ENCODE measurements at places on chromosomes 12 and 14. TPM values are rescaled to one million over a fixed set of nuclear protein-coding genes. Genes with fewer than 3 reads are reported as not detected.

The RNASE7 gene
- not detected for total RNA-seq

The TAS2R30 gene
- 5.6 TPM for total RNA-seq

The OTOGL gene
- 1.5 TPM for total RNA-seq

The FAM181A gene
- total RNA-seq, result not detected

The DAZAP2 gene
- 222 TPM for total RNA-seq

The CABP1 gene
- not detected for total RNA-seq

The SERPINA10 gene
- not detected for total RNA-seq

The SYCP3 gene
- 0.67 TPM for total RNA-seq

The DPF3 gene
- total RNA-seq, result 4.2 TPM

The AGAP2 gene
- 0.29 TPM for total RNA-seq

The LRFN5 gene
- total RNA-seq, result 0.10 TPM

The ABCC9 gene
- total RNA-seq, result under 0.01 TPM

The RNASE1 gene
- 34.0 TPM for total RNA-seq

The IRAK3 gene
- total RNA-seq, result 9.8 TPM

The SYNDIG1L gene
- not detected for total RNA-seq

The IPO4 gene
- total RNA-seq, result 51.3 TPM

The PRH2 gene
- total RNA-seq, result 0.65 TPM

The CYP46A1 gene
- not detected for total RNA-seq

The FBXO21 gene
- total RNA-seq, result 73.2 TPM

The PTHLH gene
- 0.86 TPM for total RNA-seq

The TAMALIN gene
- total RNA-seq, result 58.5 TPM

The NFATC4 gene
- total RNA-seq, result 11.4 TPM

The VASH1 gene
- total RNA-seq, result 72.5 TPM

The REM2 gene
- total RNA-seq, result not detected

The GDF3 gene
- total RNA-seq, result 0.96 TPM

The BDKRB2 gene
- total RNA-seq, result 0.38 TPM

The GLTP gene
- 66.7 TPM for total RNA-seq

The LMBR1L gene
- total RNA-seq, result 72.9 TPM

The PRR4 gene
- total RNA-seq, result 0.76 TPM

The MYF6 gene
- not detected for total RNA-seq

The ERP27 gene
- 0.33 TPM for total RNA-seq

The FBXO34 gene
- 22.2 TPM for total RNA-seq

The IGFBP6 gene
- total RNA-seq, result 8.5 TPM

The IQSEC3 gene
- total RNA-seq, result not detected

The CAPZA3 gene
- not detected for total RNA-seq

The MMP17 gene
- total RNA-seq, result 7.2 TPM

The HHIPL1 gene
- total RNA-seq, result 3.3 TPM

The EIF4B gene
- 1,037 TPM for total RNA-seq

The CLEC2A gene
- not detected for total RNA-seq

The FITM1 gene
- not detected for total RNA-seq

The HPD gene
- not detected for total RNA-seq

The BCDIN3D gene
- total RNA-seq, result 3.4 TPM

The ZC2HC1C gene
- 0.67 TPM for total RNA-seq

The DEPDC4 gene
- total RNA-seq, result 1.7 TPM

The TBK1 gene
- total RNA-seq, result 35.1 TPM

The ZDHHC22 gene
- not detected for total RNA-seq

The CLEC14A gene
- 418 TPM for total RNA-seq

The GLT1D1 gene
- total RNA-seq, result not detected

The RASSF8 gene
- total RNA-seq, result 79.4 TPM

The MIP gene
- total RNA-seq, result 0.29 TPM

The IFI27L1 gene
- 10.5 TPM for total RNA-seq

The PIP4K2C gene
- total RNA-seq, result 9.6 TPM

The PRB2 gene
- total RNA-seq, result not detected

The C12orf56 gene
- not detected for total RNA-seq

The GPR137C gene
- 0.48 TPM for total RNA-seq

The MTHFD1 gene
- total RNA-seq, result 25.5 TPM

The KRT4 gene
- total RNA-seq, result not detected

The LRRC10 gene
- not detected for total RNA-seq

The CEBPE gene
- not detected for total RNA-seq

Data from vein endothelial cell (primary cell).